ENCODE measurements at places on chromosomes 6 and 20.

GRCh38 chr6:67336014-67336413 is 1299.1 kb upstream of the ADGRB3 start:
- no peak for DNase-seq

- no peak for DNase-seq
Measured at GRCh38 chr6:21166754-21167153, 426.8 kb upstream of the SOX4 start.

GRCh38 chr6:113221850-113222249 is 635.3 kb upstream of the MARCKS start:
- no peak for DNase-seq

GRCh38 chr6:75893058-75893775 is 144.2 kb downstream of the MYO6 start:
- no peak for DNase-seq

DNA sequence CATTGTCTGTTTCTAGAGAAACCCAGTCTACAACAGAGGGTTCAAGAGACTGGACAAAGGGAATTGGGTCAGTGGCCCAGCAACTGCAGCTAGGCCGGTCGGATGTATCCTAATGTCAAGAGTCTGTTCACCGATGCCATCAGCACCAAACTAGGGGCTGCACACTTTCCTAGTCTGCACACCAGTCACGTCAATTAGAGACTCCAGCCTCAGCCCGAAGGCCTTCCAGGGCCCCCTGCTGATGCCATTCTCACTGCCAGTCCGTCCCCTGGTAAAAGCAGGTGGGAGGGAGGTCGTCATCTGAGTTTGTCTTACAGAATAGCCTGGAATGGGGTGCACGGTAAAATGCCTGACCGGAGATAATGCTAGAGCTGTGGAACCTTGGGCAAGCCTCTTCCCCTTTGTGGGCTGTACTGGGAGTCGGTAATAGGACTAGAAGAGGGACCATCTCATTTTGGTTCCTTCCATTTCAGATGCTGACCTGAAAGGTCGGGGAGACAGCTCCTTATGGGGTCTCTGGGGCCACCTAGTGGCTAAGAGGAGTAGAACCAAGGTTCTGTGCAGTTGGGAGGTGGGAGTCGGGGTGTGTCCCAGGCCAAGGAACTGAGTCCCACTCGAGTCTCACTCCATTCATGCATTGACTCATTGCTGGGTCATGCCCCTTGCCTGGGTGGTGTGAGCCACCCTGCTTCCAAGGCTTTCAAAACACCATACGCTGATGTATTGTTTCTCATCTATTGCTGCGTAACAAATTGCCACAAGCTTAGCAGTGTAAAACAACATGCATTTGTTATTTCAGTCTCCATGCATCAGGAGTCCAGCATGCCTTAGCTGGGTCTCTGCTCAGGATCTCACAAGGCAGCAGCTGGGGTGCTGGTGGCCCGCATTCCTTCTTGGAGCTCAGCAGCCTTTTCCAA is 5.1 kb downstream of the SOX12 start:
- no peak for DNase-seq

GRCh38 chr20:25353747-25354705 is 36.6 kb downstream of the ABHD12 start:
- DNase-seq: no peak

- DNase-seq: no peak
Measured at GRCh38 chr20:13325033-13325432, 104.0 kb downstream of the ISM1 start.

GRCh38 chr6:116365743-116366142 is 5.0 kb upstream of the DSE start:
- no peak for DNase-seq

Measured in lower leg skin (tissue), 4 donors.